ENCODE measurements at places on chromosomes 5 and 9. TPM values are rescaled to one million over a fixed set of nuclear protein-coding genes. Genes with fewer than 3 reads are reported as not detected.

Gene SPARC
- total RNA-seq, result 1,269 TPM

Gene NEURL1B
- total RNA-seq, result 0.46 TPM

Gene PRUNE2
- total RNA-seq, result 21.2 TPM

Gene GPR151
- total RNA-seq, result not detected

Measured in pulmonary artery endothelial cell (primary cell).